ENCODE measurements at places on chromosomes 1 and 21. TPM values are rescaled to one million over a fixed set of nuclear protein-coding genes. Genes with fewer than 3 reads are reported as not detected.

Gene PRKCZ
- total RNA-seq, result 5.6 TPM

Gene DCDC2B
- total RNA-seq, result 0.10 TPM

Gene SLAMF1
- 70.6 TPM for total RNA-seq

Gene SPATA1
- 2.3 TPM for total RNA-seq

Gene STXBP3
- total RNA-seq, result 49.8 TPM

Gene GBP1
- 292 TPM for total RNA-seq

Gene CACNA1S
- not detected for total RNA-seq

Gene VWA5B1
- 0.15 TPM for total RNA-seq

Gene OR2T29
- not detected for total RNA-seq

Gene OR14C36
- total RNA-seq, result not detected

Gene DEGS1
- total RNA-seq, result 73.9 TPM

Gene ISG15
- 237 TPM for total RNA-seq

Gene PIGC
- 32.7 TPM for total RNA-seq

Gene TSPEAR
- total RNA-seq, result not detected

Gene KCNJ9
- total RNA-seq, result not detected

Gene A3GALT2
- total RNA-seq, result not detected

Gene AVPR1B
- total RNA-seq, result not detected

Gene CLCA2
- total RNA-seq, result not detected
